GM04504 (cell line): ENCODE measurements at places on chromosomes 12 and 14.

DNA sequence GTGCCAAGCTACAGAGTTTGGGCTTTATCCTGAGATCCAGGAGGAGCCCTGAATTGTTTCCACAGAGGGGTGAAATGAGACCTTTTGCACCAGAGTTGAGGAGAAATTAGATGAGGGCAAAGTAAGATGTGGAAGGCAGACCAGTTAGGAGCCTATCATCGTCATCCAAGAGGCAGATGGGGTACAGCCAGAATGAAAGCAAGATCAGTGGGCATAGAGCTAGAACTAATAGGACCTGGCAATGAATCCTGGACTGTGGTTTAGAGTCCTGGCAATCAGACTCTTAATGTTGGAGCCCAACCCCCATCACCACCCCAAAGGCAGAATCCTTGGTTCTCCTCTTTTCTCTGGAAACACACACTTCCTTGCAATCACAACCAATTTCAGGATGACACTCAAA is 166.6 kb upstream of the HMGA2 start:
- no peak for DNase-seq

DNA sequence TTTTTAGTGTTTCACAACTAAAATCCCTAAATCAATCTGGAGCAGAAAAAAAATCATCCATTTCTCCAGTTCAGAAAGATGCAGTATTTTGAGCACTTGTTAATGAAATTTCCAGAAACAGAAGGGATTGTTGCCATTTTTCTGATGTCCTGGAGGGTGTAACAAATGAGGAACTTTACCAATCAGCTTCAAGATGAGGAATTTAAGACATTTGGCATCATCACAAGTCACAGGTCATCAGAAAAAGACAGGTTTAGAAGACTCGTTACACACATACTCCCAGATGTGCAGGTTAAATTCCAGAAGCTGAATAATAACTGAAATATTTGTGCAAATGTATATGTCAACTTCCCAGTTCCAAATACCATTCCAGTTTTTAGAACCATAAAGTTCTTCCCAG is 482 bp upstream of the PSMC1 start:
- DNase-seq = no peak

GRCh38 chr12:100987552-100988521 is 193.3 kb downstream of the ANO4 start:
- peak; percentile 38 for DNase-seq

- no peak for DNase-seq
Observed at GRCh38 chr14:21852061-21852664, 178.5 kb upstream of the OR4E1 start.

DNA sequence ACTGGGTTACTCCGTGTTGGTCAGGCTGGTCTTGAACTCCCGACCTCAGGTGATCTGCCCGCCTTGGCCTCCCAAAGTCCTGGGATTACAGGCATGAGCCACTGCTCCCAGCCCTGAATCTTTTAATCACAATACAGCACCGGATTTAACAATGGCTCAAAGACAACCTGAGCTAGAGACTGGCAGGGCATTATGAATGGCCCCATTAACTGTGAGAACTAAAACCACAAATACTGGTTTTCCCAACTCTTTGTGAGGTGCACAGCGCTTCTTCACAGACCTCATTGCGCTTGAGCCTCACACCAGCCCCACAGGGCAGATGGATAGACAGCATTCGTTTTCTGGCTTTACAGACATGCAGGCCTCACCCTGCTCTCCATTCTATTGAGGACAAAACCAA is 107.0 kb upstream of the FKBP4 start:
- DNase-seq = no peak

DNA sequence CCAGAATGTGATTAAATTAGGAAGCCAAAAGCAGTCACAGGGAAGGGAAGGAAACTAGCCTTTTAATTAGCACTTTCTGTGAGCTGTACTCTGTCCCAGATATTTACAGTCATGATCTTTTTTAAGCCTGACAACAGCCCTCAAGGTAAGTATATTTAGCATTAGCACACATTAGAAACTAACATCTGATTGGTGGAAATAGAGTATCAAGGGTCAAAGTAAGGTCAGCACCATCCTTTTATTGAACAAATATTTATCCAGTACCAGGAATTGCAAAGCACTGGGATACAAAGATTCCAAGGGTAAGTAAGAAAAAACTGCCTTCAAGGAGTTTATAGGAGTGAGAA is 28.2 kb downstream of the RPGRIP1 start:
- no peak for DNase-seq

GRCh38 chr14:86027144-86027543 is 497.2 kb downstream of the FLRT2 start:
- no peak for DNase-seq

DNA sequence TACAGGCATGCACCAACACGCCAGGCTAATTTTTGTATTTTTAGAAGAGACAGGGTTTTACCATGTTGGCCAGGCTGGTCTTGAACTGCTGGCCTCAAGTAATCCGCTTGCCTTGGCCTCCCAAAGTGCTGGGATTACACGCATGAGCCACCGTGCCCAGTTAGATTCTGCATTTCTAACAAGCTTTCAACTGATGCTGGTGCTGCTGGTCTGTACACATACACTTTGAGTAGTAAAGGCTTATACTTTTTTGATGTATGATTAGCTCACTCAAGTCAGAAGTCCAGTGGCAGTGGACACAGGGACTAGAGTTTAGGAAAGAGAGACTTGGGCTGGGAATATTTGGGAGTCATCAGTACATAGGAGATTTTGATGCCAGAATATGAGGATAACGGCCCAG is 2.2 kb upstream of the TBC1D15 start:
- no peak for DNase-seq

DNA sequence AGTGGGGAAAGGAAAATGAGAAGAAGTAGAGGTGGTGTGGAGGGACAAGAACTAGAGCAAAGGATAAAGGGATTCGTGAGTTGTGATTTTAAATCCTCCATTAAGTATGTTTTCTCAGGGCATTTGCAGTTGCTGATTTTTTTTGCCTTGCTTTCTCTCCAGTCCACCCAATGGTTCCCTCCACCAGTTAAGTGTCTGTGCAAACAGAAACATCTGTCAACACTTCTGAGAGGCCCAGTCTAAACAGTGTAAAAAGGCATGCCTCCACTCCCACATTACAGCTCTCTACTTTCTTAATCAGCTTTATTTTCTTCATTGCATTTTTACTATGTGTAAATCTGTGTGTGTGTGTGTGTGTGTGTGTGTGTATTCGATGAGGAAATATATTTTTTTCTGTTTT is 141.2 kb downstream of the PPFIA2 start:
- DNase-seq = no peak

DNA sequence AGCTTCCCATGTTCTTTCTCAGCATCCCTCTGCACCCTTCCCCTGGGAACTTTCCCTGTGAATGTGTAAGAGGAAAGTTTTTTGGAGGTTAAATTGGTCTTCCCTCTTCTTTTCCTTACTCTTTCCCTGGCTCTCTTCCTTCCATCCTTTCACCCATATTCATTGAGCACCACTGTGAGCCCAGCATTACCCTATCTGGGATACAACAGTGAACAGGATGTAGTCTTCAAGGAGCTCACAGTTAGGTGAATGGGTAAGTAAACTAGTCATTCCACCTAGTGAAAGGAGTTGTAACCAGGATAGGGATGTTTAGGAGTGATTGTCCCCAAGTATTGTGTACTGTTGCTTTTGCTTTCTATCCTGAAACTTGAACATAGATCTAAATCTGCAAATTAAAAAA is 123.8 kb downstream of the MYRFL start:
- no peak for DNase-seq

DNA sequence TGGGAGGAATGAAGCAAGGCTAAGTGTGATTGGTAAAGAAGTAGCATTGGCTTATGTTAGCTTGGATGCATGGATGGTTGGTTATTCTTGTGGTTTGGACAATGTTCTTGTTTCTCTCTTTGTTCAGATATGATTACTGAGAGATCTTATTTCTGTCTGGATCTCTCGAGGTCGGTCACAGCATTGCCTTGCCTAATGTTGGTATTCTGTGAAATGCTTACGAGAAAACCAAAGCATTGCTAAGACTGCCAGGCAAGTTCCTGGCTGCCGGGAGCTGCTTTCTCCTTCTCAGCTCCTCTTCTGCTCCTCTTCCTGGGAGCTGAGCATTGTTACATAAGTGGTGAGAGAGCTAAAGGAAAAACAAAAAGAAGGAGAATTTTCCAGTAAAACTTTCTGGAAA is 7.4 kb upstream of the RND1 start:
- DNase-seq = no peak

DNA sequence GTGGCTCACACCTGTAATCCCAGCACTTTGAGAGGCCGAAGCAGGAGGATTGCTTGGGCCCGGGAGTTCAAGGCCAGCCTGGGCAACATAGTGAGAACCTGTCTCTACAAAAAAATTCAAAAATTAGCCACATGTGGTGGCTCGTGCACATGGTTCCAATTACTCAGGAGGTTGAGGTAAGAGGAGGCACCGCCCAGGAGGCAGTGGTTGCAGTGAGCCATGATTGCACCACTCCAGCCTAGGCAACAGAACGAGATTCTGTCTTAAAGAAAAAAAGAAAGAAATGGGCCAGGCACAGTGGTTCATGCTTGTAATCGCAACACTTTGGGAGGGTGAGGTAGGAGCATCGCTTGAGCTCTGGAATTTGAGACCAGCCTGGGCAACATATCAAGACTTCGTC is 33.5 kb downstream of the MAP1LC3B2 start:
- DNase-seq = no peak

- no peak for DNase-seq
Observed at GRCh38 chr12:116968986-116969385, 58.2 kb downstream of the FBXW8 start.
